Stimulated activated CD8-positive, alpha-beta memory T cell treated with anti-CD3 and anti-CD28 coated beads, Interleukin-7, amount 100 ng/mL, for 1 hour (primary cell): ENCODE measurements at places on chromosomes 1 and 21.

GRCh38 chr1:61980561-61980960 is 214.1 kb upstream of the L1TD1 start:
- no peak for DNase-seq

DNA sequence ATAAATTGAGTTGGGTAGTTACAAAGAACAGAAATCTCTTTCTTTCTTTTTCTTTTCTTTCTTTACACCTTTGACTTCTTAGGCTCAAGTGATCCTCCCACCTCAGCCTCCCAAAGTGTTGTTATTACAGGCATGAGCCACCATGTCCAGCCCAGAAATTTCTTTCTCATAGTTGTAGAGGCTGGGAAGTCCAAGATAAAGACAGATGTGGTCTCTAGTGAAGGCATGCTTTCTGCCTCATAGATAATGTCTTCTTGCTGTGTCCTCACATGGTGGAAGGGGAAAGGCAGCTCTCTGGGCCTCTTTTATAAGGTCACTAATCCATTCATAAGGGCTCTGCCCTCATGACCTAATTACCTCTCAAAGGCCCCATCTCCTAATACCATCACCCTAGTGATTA is 64.0 kb upstream of the DNAJC6 start:
- DNase-seq: no peak

- DNase-seq: no peak
These were observed 71.4 kb upstream of the PPP2R5A start for GRCh38 chr1:212213784-212214183.

GRCh38 chr1:155254714-155255242 is 505 bp downstream of the ENTREP3 start:
- DNase-seq: no peak

DNA sequence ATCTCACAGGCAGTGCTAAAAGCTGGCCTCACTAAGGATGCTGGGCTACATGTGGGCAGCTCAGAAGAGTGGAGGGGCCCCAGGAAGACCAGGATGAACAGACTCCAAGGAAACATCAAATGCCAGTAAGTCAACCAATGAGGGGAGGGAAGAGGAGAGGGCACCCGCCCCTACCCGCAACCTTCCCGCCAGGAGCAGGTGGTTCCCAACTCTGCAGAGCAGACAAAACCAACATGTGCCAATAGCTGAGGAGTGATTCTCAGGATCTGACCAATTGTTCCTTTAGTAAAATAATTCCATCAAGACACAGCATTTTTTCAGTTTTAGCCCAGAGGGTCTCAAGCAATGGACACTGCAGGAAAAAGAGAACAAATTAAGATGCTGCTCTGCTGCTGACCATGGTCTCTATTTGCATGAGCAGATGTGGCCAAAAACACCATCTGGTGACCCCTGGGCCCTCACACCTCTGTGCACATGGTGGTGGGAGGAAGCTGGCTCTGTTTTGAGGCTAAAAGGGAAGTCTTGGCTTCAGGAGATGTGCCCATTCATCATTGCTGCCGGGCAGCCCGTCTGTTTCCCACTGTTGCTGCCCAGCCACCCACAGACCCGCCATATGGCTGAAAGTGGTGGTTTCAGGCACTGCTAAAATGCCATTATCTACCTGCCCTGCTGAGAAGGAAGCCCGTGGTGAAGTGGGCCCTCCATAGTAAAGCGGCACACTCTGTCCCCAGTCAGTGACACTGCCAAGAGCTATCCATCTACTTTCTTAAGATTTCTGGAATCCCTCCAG is 231.8 kb downstream of the KCNH1 start:
- DNase-seq: no peak

DNA sequence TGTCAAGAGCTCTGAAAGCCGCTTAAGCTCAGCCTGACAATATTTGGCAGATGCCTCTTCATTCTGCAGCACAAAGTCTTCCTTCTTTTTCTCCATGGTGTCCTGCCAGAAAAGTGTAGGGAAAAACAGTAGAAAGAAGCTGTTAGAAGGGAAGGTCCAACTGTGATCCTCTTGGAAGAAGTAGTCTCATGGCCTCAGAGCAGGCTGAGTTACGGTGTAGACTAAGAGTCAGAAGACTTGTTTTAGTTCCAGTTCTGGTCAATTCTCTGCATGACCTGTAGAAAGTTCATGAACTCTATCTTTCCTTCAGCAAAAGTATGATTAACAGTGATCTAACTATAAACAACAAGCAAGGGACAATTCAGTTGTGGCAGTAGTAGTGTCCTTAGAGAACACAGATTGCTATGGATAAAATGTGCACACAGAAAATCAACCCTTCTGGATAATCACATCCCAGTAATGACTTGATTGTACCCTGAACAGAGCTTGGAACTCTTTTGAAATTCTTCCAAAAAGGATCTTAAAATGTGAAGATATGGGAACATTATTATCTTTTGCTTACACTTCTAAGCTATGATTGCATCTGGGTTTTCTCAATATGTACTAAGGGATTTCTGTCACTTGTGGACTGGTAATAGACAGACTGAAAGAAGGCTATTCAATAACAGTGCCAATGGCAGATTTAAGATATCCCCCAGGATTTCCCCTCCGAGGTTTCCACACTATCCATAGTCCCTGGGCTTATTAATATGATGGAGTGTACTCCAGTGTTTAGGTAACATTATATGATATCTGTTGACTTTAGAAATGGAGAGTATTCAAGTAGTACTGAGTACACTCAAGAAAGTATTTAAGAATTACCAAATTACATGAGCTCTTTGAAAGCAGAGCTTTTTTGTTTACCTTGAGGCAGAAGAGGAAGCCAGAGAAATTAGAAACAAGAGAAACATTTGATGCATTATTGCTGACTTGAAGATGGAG is 22.1 kb upstream of the GBP2 start:
- no peak for DNase-seq

DNA sequence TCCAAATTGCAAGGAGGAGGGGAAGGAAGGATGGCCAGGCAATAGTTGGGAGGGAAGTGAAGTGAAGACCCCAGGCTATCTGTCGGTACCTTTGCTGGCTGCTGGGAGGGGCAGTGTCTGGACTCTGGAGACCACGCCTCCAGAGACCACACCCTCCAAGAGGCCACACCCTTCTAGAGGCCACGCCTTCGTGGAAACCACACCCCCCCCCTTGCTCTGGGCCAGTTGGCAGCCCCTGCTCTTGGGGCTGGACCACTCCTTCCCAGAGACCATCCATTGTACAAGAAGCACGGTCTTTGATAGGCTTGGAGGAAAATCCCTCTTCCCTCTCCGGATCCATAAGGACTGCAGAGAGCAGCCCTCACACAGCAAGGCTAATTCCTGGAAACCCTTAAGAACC is 73.1 kb downstream of the RYR2 start:
- no peak for DNase-seq

- DNase-seq: peak; percentile 13
These were observed 22.6 kb downstream of the CASP9 start for GRCh38 chr1:15501208-15502032.

- no peak for DNase-seq
These were observed 3.4 kb downstream of the RGS8 start for GRCh38 chr1:182680901-182681567.
